ENCODE measurements at places on chromosomes 11 and 22.
A peak's percentile ranks its signal among the peaks of the same experiment; 100 is the strongest.

DNA sequence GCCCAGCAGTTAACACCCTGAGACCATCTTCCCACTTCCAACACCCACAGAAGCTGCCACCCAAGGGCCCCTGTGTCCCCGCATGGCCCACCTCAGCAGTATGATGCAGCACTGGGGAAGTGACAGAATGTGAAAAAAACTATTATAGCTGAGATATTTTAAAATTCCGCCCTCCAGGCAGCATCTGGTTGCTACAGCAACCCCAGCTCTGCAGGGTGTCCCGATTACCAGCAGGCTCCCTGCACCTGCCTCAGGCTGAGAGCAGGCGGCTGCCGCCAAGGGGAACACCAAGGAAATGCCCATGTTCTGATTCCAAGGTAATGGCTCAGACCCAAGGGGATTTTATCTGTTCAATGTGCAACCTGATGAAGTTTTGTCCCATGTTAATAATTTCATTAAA, 10.5 kb upstream of the TMEM121B start:
- DNase-seq = no peak

- DNase-seq = peak; percentile 23
Measured at GRCh38 chr22:20155330-20156041, 4.6 kb upstream of the CCDC188 start.

DNA sequence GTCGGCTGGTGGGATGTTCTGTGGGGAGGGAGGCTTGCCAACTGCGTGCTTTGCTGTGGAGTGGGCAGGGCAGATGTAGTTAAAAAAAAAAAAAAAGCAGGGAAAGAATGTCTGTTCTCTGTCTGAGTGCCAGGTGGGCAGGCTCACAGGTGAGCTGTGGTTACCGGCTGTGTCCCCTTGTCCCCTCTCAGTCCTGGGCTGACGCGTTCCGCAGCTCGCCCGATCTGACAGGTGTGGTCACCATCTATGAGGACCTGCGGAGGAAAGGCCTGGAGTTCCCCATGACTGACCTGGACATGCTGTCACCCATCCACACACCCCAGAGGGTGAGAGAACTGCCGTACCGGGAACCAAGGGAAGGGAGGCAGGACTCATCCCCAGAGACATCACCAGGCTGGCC, 23.6 kb downstream of the TOM1 start:
- DNase-seq = no peak

- DNase-seq = no peak
Measured at GRCh38 chr11:991711-992307, 44.7 kb downstream of the MUC6 start.

DNA sequence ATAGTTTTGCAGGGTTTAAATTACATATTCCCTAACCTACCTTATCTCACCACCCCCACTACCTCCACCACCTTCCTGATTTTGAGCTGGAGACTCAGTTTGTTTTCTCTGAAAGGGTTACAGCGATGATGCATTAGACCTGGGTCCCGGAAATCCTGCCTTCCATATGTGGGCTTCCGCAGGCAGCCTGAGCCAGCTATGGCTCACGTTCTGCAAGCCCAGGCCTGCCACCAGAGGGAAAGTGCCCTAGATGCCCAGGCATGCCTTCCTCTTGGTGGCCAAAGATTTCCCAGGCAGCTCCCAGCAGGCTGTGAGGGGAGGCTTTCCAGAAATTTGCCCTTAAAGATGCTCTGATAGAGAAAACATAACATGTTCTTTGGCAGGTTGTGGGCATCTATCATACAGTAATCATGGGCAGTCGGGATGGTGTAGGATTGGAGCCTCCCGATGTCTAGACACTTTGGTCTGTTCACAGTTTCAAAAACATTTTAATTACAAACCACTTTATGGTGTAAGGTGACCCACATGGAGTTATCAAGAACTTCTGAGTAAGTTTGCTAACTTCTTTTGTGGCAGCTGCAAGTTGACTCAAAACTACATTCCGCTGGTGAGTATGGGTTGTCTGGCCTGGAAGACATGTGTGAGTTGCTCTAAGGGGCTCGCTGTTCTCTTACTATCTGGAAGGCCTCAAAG, 79.3 kb downstream of the MICAL2 start:
- peak; percentile 77 for DNase-seq

GRCh38 chr22:28030473-28030872, 111.4 kb upstream of the PITPNB start:
- no peak for DNase-seq

GRCh38 chr22:39728236-39728860, 157.8 kb downstream of the CACNA1I start:
- DNase-seq = no peak

DNA sequence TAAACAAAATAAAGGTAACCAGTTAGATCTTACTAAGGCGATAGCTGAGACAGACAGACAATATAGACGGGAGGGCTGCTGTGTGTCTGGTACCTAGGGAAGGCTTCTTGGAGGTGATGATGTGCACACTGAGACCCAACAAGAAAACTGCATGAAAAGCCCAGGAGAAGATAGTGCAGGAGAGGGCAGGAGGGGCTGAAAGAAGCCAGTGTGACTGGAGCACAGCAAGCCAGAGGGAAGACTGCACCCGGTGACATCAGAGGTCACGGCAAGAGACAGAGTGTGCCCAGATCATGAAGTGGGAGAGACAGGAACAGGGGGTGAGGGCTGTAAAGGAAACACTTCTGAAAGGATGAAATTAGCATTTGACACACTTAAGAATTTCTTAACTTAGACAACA, 266.3 kb downstream of the BRD1 start:
- DNase-seq = no peak

GRCh38 chr22:27992294-27993165, 73.5 kb upstream of the PITPNB start:
- no peak for DNase-seq

DNA sequence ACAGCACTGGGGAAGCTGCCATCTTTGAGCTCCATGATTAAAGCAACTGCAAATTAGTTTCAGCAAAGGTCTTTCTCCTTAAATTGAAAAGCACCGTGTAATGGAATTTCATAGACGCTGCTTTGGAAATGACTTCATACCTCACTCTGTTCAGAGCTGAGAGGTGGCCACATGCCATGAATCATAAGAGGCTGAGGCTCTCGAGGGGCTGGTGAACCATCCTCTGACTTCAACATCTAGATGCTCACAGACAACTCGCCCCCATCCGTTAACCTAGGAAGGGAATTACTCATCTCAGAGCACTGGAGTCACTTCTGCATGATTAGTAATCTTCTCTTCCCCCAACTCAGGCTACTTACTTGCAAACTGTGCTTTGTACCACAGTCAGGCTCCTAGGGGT, 122.3 kb downstream of the RCN1 start:
- DNase-seq = peak; percentile 66

- no peak for DNase-seq
Measured at GRCh38 chr11:120524536-120525085, 13.1 kb downstream of the GRIK4 start.

- peak; percentile 80 for DNase-seq
Measured at GRCh38 chr11:119759324-119759723, 30.3 kb upstream of the NECTIN1 start.

- no peak for DNase-seq
Measured at GRCh38 chr11:69158301-69159149, 2.8 kb downstream of the SMIM38 start.

DNA sequence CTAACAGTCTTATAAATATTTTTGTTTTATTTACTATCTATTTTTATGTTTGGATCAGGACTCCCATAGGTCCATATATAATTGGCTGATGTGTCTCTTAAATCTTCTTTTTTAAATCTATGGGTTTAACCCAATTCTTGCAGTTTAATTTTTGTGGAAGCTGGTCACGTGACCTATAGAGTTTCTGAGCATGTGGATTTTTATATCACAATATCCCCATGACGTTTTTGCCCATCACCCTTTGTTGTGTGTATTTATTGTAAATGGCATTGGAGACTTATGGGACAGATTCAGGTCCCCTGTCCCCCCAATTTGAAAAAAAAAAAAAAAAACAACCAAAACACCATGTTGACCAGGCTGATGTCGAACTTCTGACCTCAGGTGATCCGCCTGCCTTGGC, 78.8 kb upstream of the PRODH start:
- no peak for DNase-seq

DNA sequence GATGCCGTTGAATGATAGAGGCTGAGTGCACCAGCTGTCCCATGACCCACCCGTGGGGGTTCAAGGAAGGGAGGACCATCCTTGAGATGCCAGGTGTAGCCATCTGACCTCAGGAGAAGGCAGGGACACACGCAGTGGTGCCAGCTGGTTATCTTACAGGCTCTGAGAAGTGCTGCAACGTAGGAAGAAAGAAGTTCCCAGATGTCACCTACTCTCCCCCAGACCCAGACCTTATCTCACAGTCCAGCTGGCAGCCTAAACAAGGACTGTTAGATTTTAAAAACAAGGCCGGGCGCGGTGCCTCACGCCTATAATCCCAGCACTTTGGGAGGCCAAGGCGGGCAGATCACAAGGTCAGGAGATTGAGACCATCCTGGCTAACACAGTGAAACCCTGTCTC, 1307.6 kb downstream of the TBC1D22A start:
- DNase-seq = no peak

- no peak for DNase-seq
Measured at GRCh38 chr22:19820880-19821522, 33.7 kb downstream of the GNB1L start.

- DNase-seq = no peak
Measured at GRCh38 chr11:57464539-57465181, 4.3 kb downstream of the RTN4RL2 start.

DNA sequence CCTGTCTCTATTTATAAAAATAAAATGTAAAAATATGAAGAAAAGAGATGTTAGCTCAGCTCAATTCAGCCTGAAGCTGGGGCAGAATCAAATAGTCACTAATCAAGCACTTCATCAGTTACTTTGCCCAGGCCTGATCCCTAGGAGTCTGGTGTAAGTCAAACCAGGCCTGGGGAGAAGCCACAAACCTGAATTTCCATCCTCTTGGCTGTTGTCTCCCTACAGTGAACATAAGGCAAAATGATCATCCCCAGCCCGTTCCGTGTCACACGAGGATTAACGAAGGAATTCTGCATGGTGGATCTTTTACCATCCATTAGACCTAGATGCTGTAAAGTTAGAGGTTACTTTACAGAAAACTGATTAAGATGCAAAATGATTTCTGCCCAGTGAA, 6.5 kb upstream of the NAALADL1 start:
- DNase-seq = no peak

GRCh38 chr22:45098056-45098455, 65.7 kb upstream of the NUP50 start:
- no peak for DNase-seq

- DNase-seq = no peak
Measured at GRCh38 chr11:109784536-109784935, 308.7 kb upstream of the ZC3H12C start.

- DNase-seq = no peak
Measured at GRCh38 chr11:111358038-111359001, 20.8 kb downstream of the POU2AF1 start.

GRCh38 chr11:115695677-115696364, 191.6 kb upstream of the CADM1 start:
- DNase-seq = no peak

DNA sequence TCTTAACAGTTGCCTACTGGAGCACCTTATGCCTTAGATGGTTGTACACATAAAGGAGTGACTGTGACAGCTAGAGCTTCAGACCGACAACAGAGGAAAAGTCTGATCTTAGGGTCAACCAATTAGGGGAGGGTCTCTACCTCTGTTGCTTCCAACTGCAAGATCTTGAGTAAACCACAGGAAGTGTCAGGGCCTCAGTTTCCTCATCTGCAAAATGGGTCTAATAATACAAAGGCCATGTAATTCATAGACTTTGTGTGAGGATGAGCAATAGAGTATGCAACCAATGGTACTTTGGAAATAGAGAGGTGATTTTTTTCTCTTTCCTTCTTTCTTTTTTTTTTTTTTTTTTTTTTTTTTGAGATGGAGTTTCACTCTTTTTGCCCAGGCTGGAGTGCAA, 16.4 kb upstream of the ANO1 start:
- no peak for DNase-seq

DNA sequence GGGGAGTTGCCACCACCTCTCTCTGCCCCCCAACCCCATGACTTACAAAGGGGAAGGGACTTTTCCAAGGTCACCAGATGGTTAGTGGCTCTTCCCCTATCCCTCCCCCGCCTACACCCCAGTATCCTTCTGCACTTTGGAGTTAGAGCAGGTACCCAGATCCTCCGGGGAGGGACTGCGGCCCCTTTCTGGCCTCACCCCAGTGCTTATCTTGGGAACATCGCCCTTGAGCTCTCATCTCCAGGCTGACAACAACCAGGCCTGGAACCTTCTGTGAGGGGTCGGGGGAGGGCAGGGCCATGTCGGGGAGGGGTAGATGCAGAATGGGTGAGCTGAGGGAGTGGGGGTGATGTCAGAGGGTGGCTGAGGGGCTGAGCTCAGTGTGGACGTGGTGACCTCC, 7.5 kb upstream of the NAALADL1 start:
- DNase-seq = no peak

DNA sequence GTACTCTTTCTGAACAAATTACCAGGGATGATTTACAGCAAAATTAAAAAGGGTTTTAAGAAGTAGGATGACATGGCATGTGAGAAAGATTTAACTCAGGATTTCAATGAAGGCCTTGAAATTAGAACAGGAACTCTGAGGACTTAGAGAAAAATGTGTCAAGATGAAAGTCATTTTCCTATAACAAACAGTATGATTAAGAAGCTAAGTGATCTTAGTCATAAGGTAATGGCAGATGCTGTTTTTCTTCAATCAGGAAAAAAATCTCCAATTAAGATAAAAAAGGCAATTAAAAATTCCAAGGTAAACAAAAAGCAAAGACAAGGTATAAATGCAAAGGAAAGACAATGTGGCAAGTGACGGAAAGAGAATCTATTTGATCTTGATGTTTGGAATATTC, 73.5 kb downstream of the GAB2 start:
- no peak for DNase-seq

GRCh38 chr11:106466521-106467080, 389.1 kb downstream of the AASDHPPT start:
- peak; percentile 11 for DNase-seq
